ENCODE measurements at places on chromosomes 3 and 15.

- DNase-seq: no peak
Observed at GRCh38 chr3:38468765-38469164, 15.1 kb downstream of the ACVR2B start.

- no peak for DNase-seq
Observed at GRCh38 chr3:101548527-101549105, 13.1 kb upstream of the TRMT10C start.

- DNase-seq: no peak
Observed at GRCh38 chr15:91380114-91380513, 280.1 kb downstream of the SV2B start.

DNA sequence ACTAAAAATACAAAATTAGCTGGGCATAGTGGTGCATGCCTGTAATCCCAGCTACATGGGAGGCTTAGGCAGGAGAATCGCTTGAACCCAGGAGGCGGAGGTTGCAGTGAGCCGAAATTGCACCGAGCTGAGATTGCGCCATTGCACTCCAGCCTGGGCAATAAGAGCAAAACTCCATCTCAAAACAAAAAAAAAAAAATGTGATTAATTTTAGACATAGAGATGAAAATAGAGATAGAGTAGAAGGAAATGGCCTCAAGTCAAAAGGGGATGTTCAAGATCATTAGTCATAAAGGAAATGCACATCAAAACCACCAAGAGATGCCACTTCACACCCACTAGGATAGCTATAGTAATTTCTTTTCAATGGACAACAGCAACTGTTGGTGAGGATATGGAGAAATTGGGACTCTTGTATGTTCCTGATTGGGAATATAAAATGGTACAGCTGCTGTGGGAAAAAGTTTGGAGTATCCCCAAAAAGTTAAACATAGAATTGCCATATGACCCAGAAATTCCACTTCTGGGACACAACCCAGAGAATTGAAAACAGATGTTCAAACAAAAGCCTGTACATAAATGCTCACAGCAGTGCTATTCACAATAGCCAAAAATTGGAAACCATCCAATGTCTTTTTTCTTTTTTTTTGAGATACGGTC is 55.4 kb downstream of the ABHD2 start:
- peak; percentile 54 for DNase-seq

DNA sequence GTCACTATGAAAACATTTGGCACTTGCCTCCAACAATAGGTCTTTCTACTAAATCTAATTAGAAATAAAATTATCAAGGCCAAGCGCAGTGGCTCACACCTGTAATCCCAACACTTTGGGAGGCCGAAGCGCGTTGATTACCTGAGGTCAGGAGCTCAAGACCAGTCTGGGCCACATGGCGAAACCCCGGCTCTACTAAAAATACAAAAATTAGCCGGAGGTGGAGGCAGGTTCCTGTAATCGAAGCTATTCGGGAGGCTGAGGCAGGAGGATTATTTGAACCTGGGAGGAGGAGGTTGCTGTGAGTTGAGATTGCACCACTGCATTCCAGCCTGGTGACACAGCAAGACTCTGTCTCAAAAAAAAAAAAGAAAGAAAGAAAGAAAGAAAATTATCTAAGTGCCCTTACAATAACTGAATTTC is 1.6 kb upstream of the PLD1 start:
- DNase-seq: no peak
